ENCODE measurements at places on chromosomes 11 and 22.

- no peak for DNase-seq
These were observed 11.3 kb upstream of the CCDC86 start for GRCh38 chr11:60830478-60831142.

DNA sequence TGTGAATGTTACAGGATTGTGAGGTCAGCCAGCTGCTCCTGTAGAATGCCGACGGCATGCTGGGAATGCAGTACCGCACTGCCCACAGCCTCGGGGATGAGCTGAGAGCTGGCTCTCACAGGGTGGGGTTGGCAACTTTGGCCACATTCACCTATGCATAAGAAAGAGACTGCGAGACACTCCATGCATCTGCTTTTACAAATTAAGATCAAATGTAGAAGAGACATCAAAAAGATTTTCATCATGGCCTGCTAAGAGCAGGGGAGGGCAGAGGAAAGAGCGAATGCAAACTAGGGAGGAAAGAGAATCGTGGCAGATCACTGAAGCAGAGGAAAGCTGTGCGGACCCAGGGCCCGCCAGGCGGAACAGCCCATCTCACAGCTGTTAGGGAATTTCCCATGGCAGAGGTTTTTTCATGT, 49.8 kb upstream of the SPATA19 start:
- no peak for DNase-seq

GRCh38 chr11:11960687-11961086, 47.7 kb downstream of the DKK3 start:
- no peak for DNase-seq

DNA sequence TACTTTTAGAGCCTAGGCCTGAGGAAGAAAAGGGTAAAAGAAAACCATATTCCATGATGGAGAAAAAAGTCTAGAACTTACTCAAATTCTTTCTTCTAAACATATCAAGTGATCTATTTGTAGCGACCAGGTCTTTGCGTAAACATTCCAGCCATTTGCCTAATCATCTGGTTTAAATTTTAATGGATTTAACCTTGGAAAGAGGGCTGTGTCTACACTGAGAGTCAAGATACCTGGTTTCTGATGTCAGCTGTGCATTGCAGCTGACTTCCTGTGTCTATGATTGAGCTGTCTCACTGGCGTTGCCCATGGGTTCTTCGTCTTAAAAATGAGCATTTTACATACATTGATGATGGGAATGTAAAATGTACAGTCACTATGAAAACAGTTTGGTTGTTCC, 10.0 kb upstream of the TMEM123 start:
- no peak for DNase-seq
